ENCODE measurements at places on chromosomes 5 and 9.

DNA sequence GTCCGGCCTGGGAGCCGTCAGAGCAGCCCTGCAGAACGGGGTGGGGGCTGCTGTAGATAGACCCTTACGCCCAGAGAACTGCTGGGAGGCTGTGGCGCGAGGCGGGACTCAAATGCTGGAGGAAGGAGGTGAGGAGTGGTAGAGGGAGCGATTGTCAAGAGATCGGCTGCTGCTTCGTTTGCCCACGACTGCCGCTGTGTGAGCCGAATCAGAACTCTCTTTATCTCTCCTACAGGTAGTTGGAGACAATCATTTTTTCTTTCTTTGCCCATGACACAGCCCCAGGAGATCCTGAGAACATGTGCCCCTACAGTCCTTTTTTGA lies 456 bp downstream of the ZNF79 start:
- no peak for DNase-seq

DNA sequence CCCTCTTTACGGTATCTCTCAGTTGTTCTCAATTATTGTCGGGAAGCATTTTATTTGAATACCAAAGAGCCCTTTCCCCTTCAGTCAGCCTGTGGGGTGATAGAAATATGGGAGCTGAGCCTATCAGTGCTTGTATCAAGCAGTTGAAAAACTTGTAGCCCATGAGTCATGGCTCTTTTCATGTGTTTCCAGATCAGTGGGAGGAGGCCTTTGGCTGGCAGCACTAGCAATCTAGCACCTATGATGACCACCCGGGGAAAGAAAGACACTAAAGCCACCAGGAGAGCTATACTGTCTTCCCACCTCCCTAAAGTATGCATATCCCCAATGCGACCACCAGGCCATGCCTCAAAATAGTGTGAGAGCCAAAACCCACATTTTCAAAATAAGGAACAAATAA lies 696.9 kb upstream of the C9orf72 start:
- DNase-seq = no peak

DNA sequence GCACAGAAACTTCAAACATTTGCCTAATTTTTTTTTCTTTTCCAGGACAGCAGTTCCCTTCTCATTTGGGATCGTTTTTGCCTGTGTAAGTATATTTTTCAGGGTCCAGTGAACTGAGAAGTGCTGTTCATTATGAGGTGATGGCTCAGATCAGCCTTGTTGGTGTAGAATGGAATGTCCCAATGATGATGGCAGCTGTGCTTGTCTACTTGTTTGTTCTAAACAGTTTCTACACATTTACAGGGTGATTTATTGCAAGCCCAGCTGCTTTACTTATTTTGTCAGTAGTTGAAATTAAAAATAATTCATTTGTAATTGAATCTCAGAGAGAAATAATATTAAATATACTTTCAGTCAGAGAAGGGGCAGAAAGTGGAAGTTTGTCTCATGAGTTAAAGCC lies 337.6 kb upstream of the SEMA6A start:
- no peak for DNase-seq

- no peak for DNase-seq
Observed at GRCh38 chr9:132040246-132040645, 39.4 kb downstream of the MED27 start.

- peak; percentile 15 for DNase-seq
Observed at GRCh38 chr5:155004138-155004744, 9.3 kb upstream of the KIF4B start.

DNA sequence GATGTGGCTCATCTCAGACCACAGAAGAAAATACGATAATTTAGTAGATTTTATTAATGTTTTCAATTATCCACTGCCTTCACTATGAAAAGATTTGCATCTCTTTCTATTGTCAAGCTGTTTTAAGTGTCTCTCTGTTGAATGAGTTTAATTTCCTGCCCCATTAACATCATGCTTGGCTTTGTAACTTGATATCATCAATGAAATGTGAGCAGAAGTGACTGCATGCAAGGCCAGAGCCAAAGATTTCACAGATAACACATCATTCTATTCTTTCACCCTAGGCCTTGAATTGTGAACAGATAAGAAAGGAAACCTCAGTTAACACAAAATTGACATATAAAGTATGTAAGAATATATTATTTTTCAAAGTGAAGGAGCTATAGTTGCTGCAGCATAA lies 986.4 kb upstream of the CDH18 start:
- DNase-seq = no peak

- no peak for DNase-seq
Observed at GRCh38 chr5:116011046-116011445, 21.2 kb upstream of the ARL14EPL start.

- peak; percentile 24 for DNase-seq
Observed at GRCh38 chr5:54845567-54845941, 139.8 kb downstream of the ESM1 start.

DNA sequence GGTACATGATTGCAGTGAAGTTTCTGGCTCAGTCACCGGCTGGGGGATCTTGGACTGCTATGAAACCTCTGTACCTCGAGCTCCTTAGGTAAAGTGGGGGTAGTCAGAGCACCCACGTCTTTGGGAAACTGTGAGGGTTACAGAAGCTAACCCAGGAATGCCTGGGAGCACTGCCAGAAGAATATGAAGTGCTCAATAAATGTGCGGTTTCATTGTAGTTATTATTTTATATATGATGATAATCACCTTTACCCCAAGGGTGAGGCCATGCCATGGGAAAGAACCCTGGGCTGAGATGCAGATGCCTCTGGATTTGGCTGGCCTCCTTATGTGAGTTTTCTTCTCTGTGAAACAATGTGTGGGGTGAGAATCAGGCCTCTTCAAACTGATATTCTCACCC lies 3.7 kb downstream of the NPR3 start:
- no peak for DNase-seq

- DNase-seq = no peak
Observed at GRCh38 chr9:19186232-19186631, 44.3 kb upstream of the DENND4C start.

- DNase-seq = no peak
Observed at GRCh38 chr9:137447722-137448601, 6.8 kb upstream of the ENTPD8 start.

DNA sequence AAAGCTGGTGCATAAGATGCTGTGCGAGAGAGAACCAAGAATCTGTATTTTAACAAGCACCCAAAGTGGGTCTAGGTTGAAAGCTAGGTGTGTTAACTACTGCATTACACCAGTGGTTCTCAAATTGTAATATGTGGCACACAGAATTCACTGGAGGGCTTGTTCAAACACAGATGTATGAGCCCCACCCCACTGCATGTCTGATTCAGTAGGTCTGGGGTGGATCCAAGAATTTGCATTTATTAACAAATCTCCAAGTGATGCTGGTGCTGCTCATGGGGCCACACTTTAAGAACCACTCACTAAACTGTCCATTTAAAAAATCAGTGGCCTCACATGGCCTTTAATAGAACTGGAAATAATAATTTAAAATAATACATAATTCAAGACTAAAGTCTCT lies 40.4 kb downstream of the LPAR1 start:
- no peak for DNase-seq

GRCh38 chr5:122863240-122863639 lies 17.8 kb downstream of the SNX24 start:
- no peak for DNase-seq

GRCh38 chr5:88881571-88881971 lies 1.4 kb downstream of the MEF2C start:
- no peak for DNase-seq

DNA sequence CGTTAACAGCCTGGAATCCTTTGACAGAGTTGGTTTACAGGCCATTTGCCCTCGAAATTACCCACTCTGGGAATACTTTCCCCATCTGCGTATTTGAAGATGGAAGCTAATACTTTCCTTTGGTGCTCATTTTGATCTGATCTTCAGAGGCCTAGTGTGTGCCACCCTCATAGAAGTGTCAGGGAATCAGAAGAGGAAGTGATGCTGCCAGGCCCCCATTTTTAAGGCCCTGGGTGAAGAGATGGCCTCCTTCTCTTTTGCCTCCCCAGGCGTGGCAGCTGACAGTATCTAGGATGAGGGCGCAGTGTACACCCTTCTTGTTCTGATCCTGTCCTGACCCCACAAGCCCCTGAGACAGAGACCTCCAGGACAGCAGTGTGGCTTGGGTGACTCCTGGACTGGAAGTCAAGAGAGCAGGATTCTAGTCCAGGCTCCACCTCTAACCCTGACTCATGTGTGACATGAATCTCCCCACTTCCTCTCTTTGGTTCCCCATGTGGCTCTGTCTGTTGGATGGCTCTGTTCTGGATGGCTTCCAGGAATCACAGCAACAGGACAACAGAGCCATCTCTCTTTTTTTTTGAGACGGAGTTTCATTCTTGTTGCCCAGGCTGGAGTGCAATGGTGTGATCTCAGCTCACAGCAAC lies 27.8 kb downstream of the CSF1R start:
- DNase-seq = no peak
